ENCODE measurements at places on chromosomes 16 and 17.

DNA sequence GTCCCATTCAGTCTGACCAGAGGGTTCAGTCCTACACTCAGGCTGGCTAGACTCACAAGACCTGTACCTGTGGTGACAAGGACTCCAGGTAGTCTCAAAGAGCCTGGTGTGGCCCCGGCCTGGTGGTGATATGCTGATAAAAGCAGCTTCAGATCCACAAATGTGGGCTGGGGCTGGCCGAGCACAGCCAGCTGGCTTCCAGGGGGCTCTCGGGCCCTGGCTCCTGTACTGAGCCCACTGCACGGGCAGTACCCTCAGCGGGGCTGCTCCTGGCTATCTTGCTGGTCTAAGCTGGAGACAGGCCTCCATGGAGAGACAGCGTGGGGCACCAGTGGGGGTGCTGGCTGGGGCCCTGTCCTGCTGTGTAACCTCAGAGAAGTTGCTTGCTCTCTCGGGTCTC, 4.3 kb downstream of the SMIM5 start:
- DNase-seq, result no peak

GRCh38 chr16:84061236-84061819, 18.7 kb upstream of the SLC38A8 start:
- no peak for DNase-seq

DNA sequence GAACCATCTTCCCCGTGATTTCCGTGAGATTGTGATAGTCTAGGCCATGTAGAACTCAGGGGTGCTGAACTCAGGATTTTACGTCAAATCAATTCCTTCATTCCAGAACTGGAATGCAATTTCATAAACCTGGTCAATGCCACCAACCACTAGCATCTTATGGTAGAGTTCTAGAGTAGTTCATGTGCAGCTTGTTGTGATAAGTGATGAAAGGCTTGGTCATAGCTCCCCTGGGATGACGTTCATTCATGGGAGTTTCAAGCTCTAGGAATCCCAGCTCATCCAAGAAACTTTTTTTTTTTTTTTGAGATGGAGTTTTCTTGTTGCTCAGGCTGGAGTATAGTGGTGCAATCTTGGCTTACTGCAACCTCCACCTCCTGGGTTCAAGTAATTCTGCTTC, 3.7 kb upstream of the DPEP2 start:
- DNase-seq, result no peak

GRCh38 chr17:45146890-45147580, 1.2 kb upstream of the HEXIM1 start:
- no peak for DNase-seq

GRCh38 chr16:26561303-26561702, 505.4 kb upstream of the C16orf82 start:
- no peak for DNase-seq

- no peak for DNase-seq
Observed at GRCh38 chr16:29192329-29193247, 207.7 kb downstream of the LAT start.

GRCh38 chr16:2785101-2785991, 2.0 kb downstream of the PRSS33 start:
- no peak for DNase-seq

- no peak for DNase-seq
Observed at GRCh38 chr16:53159781-53160436, 105.1 kb downstream of the CHD9 start.

DNA sequence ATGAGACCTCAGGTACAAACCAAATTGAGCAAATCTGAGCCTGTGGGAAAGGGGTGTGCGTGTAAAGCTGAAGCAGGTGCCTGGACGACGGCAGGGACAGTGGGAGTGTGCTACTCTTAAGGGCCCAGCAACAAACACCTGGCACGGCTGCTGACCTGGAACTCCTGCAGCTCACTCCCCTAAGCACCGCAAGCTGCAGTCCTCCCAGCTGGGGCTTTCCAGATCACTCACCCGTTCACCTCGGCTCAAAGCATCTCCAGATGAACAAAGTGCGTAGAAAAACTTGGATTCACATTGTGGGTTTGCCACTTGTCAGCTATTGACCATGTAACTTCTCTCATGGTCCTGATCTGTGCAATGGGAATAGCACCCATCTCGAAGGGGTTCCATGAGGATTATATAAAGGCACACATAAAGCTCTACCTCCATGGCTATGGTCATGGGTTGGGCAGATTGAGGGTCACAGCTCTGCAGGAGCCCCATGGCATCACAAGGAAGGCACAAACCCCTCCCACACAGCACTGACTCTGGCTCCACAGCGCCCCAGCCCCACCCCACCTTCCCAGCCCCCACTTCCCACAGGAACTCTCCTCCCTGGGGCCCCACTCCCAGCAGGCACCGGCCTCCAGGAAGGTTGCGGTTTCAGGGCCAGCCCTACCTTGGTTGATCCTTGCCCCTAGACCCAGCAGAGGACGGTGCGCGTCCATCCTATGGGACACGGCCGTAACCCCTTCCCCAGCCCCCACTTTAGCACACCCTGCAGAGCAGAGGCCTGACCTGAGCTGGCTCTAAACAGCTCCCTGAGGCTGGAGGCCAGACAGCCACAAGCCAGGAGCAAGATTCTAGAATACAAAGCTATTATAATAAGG, 21.9 kb downstream of the ST3GAL2 start:
- DNase-seq, result no peak

GRCh38 chr17:37278247-37278894, 97.4 kb upstream of the C17orf78 start:
- no peak for DNase-seq

DNA sequence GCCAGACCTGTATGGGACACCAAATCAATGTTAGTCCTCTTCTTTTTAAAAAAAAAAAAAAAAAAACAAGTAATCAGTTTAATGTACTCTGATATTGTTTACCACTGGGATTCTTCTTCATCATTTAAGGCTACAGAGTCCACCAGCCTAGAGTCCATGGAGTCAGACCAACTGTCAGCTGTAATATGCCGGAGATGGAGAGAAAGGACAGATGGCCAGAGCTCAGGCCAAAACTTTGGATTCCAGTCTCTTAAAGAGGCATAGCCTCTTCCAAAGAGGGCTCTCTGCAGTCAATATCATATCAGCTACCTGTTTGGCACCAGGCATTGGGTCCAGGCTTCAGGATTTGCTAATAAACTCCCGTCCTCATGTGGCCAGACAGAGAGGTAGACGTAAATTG, 469.6 kb upstream of the HSBP1 start:
- DNase-seq, result no peak

DNA sequence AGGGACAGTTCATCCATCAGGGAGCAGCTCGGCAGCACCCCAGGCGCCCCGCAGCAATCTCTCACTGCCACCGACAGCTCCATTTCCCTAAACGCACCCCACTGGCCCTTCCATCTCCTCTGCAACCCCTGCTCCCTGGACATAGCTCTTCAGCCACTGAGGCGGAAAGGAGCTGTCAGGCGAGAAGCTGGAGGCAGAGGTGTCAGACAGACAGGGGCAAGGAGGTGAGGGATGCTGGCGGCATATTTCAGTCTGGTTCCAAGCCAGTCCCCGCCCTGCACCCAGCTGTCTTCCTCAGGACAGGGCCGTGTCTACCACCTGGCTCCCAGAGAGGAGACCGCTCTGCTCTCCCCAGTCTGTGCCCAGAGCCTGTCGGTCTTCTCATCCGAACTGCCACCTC, 9.7 kb downstream of the ACLY start:
- DNase-seq, result no peak

DNA sequence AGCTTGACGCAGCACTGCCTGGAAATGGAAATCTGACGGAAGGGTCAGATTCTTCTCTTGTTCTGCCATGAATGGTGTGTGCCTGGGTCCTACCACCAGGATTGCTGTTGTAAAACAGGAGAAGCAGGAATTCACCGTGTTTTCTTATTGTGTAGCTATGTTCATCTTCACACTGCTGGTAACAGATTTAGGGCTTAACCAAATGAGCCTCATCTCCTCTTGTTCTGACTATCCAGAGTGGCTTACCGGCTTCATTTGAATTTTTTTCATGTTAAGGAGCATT, 97.3 kb upstream of the CHMP6 start:
- DNase-seq, result no peak

DNA sequence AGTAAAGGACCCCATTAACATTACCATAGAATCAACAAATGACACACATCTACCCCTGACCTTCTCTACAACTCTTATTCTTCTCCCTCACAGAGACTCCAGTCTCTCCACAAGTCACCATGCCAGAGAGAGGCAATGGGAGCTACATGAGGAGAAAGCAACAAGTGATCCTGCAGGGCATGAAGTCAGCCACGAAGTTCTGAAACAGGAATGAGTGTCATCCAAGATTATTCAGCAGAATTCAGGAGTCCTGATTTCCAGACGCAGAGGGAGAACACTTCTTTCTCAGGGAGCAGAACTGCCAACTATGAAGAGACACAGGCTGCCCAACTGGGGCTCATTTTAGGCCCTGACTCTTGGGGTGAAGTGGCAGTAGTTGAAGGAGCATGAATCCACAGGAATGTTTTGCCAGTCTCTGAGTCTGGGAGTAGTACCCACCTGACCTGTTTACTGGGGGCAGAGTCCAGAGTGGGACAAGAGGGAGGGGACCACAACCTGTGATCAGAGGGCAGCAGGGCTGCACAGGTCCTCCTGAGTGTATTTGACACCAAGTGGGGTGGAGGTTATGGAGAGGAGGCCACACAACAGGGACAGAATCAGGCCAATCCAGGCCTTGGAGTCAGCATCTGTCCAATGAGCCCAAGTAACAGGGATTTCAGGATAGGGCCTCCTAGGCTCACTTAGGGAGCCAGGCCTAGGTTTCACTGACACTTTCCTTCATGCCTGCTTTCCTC, 2.4 kb upstream of the MTMR4 start:
- DNase-seq, result no peak

All from T-helper 2 cell treated with Interferon-gamma antibody and Interleukin-4, amounts not matched to agents 5 μg/mL and 100 μg/mL, for 36 hours (primary cell).